ENCODE measurements at places on chromosomes 16 and 17. TPM values are rescaled to one million over a fixed set of nuclear protein-coding genes. Genes with fewer than 3 reads are reported as not detected.

DNA sequence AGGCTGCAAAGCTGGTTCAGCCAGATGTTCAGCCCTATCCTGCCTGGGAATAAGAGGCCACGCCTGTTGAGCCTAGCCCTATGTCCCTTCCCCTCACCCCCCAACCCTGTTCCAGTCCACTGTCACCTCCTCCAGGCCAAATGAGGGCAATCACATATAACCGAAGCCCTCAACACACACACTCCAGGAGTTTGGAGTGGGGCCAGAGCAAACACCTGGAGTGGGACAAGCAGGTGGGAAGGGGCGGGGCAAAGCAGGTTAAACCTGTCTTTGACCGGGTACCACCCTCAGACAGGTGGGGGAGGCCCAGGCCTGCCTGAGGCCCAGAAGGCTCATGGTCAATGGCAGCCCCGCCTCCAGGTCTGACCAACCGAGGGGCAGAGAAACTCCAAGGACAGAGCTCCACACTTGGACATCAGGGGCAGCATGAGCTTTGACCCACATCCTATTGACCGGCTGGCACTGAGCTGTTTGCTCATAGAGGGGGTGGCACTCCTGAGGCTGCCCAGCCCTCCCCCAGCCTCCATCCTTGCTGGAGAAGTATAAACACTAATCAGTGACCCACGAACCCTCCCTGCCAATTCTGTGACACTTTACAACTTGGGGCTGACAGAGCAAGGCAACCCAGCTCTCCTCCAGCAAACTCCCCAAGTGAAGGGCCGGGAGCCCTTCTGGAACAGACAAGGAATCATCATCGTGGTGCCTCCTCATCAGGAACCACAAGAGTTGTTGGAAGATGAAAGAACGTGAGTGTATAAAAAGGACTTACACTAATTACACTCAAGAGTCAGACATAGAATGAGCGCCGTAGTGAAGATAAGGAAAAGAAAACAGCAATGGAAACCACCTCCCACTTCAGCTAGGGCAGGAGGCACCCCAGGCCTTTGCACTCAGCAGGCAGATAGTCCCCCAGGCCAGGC is 1.5 kb downstream of the ESRP2 start:
- DNase-seq, result no peak

DNA sequence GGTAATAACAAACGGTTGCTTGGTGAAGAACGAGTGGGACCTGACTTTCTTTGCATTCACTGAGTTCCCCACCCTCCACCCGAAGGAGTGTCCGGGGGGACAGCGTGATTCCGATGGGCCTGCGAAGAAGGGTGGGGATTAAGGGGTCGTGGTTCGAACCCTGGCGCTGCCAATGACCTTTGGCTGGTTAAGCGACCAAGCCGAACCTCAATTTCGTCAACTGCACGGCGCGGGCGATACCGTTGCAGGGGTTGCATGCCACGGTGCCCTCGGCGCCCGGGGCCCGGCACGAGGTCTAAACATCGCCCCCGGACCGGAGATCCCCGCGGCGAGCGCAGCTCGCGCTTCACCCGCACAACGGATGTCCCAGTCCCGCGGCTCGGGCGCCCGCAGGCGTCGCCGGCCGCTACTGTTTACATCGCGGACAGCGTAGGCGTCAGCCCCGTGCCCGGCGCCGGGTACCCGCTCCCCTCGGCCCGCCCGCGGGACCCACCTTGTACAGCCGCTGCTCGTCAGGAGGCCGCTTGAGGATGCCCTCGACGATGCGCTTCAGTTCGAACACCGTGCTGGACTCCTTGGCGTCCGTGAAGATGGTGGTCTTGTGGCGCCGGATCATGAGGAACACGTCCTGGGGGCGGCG is 460 bp downstream of the ELOB start:
- DNase-seq, result no peak

The KCNG4 gene
- total RNA-seq, result not detected

DNA sequence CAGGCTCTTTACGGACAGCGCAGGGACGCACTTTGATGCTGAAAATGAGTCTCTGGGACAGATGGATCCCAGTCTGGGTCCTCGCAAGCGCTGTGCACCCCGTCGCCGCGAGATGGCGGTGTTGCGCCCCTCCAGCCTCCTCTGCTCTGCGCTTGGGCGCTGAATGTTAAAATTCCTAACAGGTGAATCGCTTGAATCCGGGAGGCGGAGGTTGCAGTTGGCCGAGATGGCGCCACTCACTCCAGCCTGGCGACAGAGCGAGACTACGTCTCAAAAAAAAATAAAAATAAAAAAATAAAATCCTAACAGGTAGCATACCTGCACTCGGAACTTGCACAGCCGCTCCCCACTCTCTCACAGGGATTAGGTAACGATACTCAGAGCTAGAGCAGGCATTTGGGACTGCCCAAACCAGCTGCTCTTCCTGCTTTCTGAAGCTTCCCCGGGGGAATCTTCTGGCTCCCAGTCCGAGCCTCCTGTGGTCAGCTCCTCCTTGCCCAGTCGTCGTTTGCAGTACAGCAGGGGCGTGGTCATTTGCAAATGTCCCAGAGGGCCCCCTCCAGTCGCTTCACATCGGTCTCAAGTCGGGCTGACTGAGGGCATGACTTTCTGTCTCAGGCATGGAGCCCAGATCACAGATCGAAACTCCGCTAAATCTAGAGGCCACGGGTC is 26.2 kb upstream of the OSGIN1 start:
- DNase-seq, result peak; percentile 77

The EPOP gene
- total RNA-seq, result 0.29 TPM

DNA sequence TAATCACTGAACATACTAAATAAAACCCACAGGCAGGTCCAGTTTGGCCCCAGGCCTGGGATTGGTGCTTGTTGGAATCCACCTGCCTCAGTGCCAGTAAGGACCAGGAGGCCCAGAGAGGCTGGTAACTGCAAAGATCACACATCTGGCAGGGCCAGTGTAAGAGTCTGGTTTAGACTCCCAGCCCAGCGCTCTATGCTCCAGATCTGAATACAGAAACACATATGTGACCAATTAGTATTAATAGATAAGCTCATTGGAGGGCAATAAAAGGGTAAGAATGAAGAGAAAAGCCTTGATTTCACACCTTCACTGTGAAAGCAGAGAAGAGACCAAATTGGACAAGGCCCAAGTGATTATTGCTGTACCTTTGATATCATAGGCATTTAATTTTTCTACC is 13.6 kb upstream of the CCDC182 start:
- DNase-seq, result no peak

- DNase-seq, result no peak
Observed at GRCh38 chr17:51389875-51390274, 129.5 kb downstream of the UTP18 start.

DNA sequence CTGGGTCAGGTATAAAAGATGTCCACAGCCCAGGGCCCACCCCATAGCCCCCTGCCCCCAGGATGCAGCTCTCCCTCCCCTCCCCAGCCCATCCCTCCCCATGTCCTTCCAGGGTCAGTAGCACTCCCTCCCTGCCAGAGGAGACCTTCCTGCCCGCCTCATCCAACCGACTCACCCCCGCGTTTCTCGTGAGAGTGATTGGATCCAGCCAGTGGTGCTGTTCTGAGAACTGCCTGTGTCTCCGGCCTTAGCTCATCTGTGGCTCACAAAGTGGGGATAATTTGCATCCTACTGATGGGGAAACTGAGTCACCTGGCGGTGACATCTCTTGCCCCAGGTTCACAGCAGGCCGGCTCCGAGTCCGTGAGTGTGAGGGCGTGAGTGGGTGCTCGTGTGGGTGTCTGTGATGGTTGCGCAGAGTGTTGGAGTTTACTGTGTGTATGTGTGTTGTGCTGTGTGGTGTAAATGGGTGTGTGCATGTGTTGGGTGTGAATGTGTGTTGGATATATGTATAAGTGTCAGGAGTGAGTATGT is 90.7 kb upstream of the GSE1 start:
- DNase-seq, result no peak

GRCh38 chr17:27950995-27951394 is 57.8 kb upstream of the LYRM9 start:
- no peak for DNase-seq

GRCh38 chr16:20347666-20348364 is 4.7 kb downstream of the UMOD start:
- no peak for DNase-seq

- no peak for DNase-seq
Observed at GRCh38 chr16:582614-583331, 7.1 kb upstream of the RAB40C start.

The TSPAN10 gene
- total RNA-seq, result 0.47 TPM

DNA sequence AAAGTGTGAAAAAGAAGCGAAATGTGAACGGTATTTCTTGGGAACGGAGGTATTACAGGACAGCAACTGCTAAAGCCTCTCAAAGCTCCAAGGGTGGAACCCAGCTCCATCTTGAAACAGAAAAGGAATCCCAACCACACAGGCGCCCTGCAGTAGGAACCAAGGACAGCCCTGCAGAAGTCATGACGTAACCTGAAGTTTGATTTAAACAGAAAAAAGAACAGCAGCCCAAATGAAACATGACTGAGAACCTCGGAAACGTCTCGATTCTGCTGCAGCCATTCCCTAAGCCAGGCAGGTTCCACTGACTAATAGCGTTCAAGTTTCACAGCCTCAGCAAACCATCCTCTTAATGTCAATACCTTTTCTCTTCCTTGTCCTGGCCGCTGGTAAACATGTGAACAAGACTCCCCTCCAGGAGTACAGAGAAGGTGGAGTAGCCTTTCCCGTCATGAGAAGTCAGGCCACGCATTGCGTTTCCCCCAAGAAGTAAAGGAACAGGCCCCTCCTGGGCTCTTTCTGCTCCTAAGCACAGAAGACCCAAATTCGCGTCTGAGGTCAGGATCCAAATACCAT is 20.1 kb downstream of the SIAH1 start:
- no peak for DNase-seq

DNA sequence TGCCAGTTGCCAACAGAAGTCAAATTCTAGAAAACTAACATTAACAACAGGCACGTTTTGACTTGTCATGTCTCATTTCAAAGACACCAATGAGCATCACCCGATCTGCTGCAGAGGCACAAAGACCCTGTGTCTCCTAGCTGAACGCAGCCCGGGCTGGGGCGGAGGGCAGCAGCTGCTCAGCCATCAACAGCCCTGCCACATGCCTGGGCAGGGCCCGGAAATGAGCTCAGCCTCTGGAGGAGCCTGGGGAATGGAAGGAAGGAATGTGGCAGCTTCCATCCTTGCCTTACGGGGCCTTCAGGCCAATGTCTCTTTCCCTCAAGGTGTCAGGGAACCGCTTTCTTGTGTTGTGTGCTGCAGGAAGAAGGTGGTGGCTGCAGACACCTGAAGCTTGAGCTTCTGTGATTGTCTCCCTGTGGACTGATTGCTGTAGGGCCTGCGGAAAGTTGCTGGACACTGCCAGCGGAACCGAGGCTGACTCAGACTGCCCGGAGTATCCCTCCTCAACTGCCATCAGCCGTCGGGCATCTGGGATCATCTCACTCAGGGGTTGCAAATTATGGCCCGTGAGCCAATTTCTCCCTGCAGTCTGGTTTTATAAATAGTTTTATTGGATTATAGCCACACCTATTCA is 7.3 kb downstream of the CDH13 start:
- peak; percentile 87 for DNase-seq

GRCh38 chr17:5582209-5583185 is 1.8 kb downstream of the NLRP1 start:
- no peak for DNase-seq

The MLST8 gene
- total RNA-seq, result 25.3 TPM

GRCh38 chr17:72498364-72499210 is 377.8 kb downstream of the SOX9 start:
- DNase-seq, result no peak

GRCh38 chr17:52035336-52035915 is 123.1 kb downstream of the CA10 start:
- no peak for DNase-seq

- DNase-seq, result no peak
Observed at GRCh38 chr17:8503368-8503767, 67.7 kb downstream of the NDEL1 start.

- DNase-seq, result peak; percentile 40
Observed at GRCh38 chr16:86322283-86322682, 188.0 kb upstream of the FOXF1 start.

GRCh38 chr16:9929313-9929712 is 252.9 kb downstream of the GRIN2A start:
- no peak for DNase-seq

DNA sequence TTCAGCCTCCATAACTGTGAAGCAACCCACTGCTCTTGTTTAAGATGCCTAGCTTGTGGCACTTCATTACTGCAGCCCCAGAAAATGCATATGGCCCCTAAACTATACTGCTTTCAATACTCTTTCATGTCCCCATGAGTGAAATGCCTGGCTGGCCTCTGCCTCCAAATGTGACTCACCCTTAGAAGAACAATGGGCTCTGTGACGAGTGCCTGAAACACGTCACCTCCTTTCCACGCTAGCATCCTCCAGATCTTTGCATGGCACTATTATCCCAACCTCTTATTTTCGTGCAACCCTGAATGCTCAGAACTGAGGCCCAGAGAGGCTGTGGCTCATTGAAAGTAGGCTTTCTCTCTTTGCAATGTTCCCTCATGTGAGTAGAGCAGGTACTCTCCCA is 233.1 kb downstream of the CBLN1 start:
- peak; percentile 57 for DNase-seq

DNA sequence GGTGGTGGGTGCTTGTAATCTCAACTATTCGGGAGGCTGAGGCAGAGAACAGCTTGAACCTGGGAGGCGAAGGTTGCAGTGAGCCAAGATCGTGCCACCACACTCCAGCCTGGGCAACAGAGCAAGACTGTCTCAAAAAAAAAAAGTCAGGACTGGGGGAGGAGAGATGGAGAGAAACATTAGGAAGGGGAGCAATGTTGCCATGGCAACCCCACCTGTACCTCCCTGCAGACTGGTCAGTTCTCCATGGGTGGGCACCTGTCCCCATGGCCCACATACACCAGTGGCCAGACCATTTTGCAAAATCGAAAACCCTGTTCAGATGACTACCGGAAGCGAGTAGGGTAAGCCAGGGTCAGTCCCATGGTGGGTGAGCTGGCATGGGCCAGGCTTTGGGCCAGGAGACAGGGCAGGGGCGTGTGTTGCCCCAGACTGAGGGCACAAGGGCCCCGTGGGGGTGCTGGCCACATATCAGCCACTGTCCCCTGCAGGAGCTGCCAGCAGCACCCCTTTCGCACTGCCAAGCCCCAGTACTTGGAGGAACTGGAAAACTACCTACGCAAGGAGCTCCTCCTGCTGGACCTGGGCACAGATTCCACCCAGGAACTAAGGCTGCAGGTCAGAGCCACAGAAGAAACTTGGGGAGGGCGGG is 14.0 kb downstream of the TSNAXIP1 start:
- DNase-seq, result no peak

Data from SJSA1 (cell line).